Heart right ventricle (tissue), 16 donors: ENCODE measurements at places on chromosomes 5 and 9. TPM values are rescaled to one million over a fixed set of nuclear protein-coding genes. Genes with fewer than 3 reads are reported as not detected.

The TSSK1B gene
- total RNA-seq: not detected

The SRP19 gene
- 33.9 TPM for total RNA-seq

The CDC25C gene
- not detected for total RNA-seq

The FAXDC2 gene
- total RNA-seq: 19.4 TPM

GRCh38 chr5:168434746-168435321, 51.4 kb upstream of the RARS1 start:
- H3K27ac ChIP-seq: no peak overlapping the region
- no peak for DNase-seq
- H3K27me3 ChIP-seq: peaks cover 13% of the 10 kb centered on the region
- no peaks in the 10 kb centered on the region for H3K4me1 ChIP-seq

- H3K4me3 ChIP-seq: no peak overlapping the region
- no peak for DNase-seq
- H3K27me3 ChIP-seq: no peaks in the 10 kb centered on the region
- H3K36me3 ChIP-seq: no peaks in the 10 kb centered on the region
- H3K27ac ChIP-seq: no peak overlapping the region
Measured at GRCh38 chr9:75601280-75601679, 289.2 kb upstream of the PCSK5 start.

GRCh38 chr9:134424818-134425217, 98.6 kb downstream of the RXRA start:
- no peak for DNase-seq
- H3K36me3 ChIP-seq: peaks cover 31% of the 10 kb centered on the region
- H3K27ac ChIP-seq: no peak overlapping the region
- no peaks in the 10 kb centered on the region for H3K4me1 ChIP-seq
- no peak overlapping the region for H3K4me3 ChIP-seq

GRCh38 chr9:20524776-20525175, 97.5 kb downstream of the MLLT3 start:
- no peak for DNase-seq
- H3K27ac ChIP-seq: no peak overlapping the region
- H3K36me3 ChIP-seq: no peaks in the 10 kb centered on the region
